ENCODE measurements at places on chromosomes 11 and 22.

DNA sequence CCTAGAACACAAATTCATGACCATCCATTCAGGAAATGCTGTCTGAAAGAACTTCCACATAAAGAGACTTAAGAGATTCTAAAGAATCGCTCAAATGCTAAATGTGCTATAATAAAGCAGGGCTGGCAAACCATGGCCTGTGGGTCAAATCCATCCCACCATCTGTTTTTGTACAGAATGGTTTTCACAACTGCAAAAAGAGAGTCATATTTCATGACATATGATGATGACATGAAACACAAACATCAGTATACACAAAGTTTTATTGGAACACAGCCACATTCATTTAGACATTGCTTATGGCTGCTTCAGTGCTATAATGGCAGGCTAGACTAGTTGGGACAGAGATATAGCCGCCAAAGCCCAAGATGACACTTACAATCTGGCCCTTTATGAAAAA lies 85.1 kb downstream of the RRAS2 start:
- no peak for DNase-seq

DNA sequence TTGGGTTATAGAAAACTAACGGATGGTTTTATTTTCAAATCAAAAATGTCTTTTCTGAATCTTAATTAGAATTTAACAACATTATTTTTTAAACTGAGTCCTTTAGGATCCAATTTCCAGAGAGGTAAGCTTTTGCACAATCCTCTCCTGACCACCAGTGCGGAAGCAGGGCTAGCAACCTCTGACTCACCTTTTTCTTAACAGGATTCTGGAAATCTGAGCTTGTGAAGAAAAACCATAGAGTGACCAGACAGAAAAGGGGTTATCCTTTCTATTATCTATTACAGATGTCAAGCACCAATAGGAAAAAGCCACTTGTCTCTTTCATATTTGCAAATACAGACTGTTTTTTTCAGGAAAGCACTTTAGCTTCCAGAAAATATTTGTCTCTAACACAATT lies 25.3 kb downstream of the ALG9 start:
- DNase-seq: no peak

DNA sequence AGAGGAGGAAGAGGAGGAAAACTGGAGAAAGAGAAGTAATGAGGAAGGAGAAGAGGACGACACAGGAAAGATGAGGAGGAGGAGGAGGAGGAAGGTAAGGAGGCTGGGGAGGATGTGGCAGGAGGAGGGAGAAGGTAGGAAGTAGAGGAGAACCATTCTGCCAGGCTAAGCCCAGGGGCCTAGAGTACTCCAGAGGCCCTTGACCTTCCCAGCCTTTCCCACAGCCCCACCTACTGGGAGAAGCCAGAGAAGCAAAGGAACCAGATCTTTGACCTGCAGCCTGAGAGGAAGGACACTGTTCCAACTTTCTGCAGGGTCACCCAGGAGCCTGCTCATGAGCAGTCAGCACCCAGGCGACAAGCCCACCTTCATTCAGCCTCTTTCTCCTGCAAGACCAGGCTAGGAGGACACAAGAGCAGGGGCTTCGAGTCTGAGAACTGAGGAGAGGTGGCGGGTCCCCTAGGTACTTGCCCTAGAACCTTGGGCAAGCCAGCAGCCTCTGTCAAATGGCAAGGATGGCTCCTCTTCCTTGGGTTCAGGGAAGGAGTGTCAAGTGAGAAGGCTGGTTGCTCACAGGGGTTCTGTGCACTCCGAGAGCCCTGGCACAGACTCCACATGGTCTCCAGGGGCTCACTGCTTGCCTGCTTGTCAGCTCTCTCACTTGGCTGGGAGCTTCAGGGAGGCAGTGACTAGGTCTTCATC lies 27.9 kb upstream of the OAF start:
- no peak for DNase-seq

GRCh38 chr11:67120456-67120855 lies 1.4 kb downstream of the KDM2A start:
- DNase-seq: no peak

GRCh38 chr11:18523084-18523483 lies 3.7 kb downstream of the TSG101 start:
- no peak for DNase-seq

DNA sequence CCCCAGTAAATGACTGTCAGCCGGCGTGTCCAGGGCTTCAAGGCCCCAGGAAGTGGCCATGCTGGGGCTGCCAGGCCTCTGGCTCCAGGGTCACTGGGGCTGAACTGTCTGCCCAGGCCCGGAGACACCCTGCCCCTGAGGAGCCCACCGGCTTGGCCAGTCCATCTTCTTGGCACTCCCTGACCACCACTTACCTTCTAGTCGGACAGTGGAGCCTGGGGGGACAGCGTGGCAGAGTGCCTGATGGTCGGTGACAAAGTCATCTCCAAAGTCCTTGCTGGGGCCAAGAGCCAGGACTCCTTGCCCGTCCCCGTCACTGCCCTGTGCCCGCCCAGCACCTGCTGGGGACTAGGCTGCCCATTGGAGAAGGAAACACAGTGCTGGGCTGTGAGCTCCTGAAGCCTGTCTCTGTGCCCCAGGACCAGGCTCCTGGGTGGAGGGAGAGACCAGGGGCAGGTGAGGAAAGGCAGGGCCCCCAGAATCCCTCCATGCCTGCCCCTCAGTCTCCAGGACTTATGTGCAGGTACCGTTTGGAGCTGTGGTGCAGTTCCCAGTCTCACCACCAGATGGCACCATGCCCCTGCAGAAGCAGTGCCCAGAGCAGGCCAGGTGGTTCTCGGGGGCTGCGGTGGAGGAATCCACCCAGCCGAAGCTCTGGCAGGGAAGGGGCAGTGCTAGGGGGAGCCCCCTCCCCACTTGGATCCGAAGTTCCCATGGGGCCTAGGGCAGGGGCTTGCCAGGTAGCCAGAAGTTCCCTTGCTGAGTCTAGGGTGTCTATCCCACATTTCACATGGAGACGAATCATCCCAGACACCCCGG lies 6.0 kb upstream of the CCDC188 start:
- DNase-seq: peak; percentile 92

DNA sequence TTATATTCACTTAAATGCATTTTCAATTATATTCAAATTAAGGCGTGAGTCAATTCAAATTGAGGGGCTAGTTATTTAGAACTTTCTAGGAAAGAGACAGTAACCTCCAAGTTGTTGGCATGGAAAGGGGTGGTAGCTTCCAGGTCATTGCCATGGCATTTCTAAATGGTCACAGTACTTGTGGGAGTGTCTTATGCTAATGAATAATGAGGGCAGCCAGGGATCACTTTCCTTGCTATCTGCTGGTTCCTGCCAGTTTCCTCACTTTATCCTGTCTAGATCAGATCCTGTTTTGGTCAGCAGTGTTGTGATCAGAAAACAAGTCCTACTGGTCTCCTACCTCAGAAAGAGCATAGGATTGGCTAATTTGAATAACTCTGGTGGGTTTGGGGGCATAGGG lies 21.8 kb upstream of the RNASEH2C start:
- DNase-seq: no peak

DNA sequence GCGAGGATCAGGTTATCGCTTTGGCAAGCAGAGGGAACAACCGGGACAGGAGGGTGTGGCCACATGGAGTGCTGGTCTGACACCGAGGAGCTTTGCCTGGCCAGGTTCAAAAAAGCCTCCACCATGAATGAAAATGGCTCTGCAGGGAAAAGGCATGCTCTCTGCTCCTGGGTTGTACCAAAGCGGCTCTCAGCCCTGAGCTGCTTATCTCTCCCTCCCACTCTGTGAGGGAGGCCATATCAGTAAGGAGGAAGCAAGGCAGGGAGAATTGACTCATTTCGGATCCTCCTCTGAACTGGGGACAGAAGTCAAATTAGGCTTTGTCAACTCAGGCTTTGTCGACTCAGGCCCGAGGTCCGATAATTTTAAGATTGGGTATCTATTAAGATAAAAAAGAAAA lies 82.9 kb upstream of the CRTAM start:
- DNase-seq: no peak

GRCh38 chr11:20309231-20310025 lies 54.1 kb upstream of the HTATIP2 start:
- no peak for DNase-seq

DNA sequence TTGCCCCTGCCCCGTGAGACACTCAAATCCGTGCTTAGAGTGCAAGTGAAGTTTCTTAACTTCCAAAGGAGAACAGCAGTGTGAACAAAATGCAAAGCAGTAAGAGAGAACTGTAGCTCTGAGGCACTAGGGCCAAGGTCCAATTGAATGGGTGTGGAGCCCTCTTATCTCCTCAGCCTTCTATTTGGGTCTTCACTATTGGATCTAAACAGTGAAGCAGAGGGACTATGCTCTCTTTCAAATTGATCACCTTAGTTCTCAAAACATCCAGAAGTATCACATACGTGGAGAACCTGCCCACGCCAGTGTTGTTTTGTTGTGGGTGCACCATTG lies 49.6 kb downstream of the C22orf31 start:
- no peak for DNase-seq

Measured in T-helper 9 cell (primary cell).